ENCODE measurements at places on chromosomes 7 and 10. TPM values are rescaled to one million over a fixed set of nuclear protein-coding genes. Genes with fewer than 3 reads are reported as not detected.

Gene PRR15
- 76.1 TPM for total RNA-seq

Gene FKBP6
- not detected for total RNA-seq

Gene GRM8
- 0.24 TPM for total RNA-seq

Gene SPDYE5
- not detected for total RNA-seq

DNA sequence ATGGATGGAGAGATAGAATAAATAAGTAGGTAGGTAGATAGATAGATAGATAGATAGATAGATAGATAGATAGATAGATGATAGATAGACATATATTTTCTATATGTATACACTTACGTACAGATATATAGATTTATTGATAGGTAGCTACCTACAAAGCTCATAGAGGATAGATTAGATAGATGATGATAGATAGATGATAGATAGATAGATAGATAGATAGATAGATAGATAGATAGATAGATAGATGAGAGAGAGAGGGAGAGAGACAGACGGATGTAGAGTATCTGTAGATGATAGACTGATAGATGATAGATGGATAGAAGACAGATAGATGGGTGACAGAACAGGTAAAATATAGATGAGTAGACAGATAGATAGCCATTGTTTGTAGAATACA is 191.3 kb upstream of the PFKP start:
- H3K36me3 ChIP-seq: no peaks in the 10 kb centered on the region
- no peak overlapping the region for H3K4me3 ChIP-seq
- H3K4me1 ChIP-seq: no peaks in the 10 kb centered on the region

GRCh38 chr7:111029574-111030251 is 61.2 kb upstream of the LRRN3 start:
- no peaks in the 10 kb centered on the region for H3K27me3 ChIP-seq
- no peaks in the 10 kb centered on the region for H3K4me1 ChIP-seq
- no peak overlapping the region for H3K4me3 ChIP-seq
- DNase-seq: no peak
- H3K36me3 ChIP-seq: no peaks in the 10 kb centered on the region
- no peak overlapping the region for H3K27ac ChIP-seq

- H3K4me3 ChIP-seq: no peak overlapping the region
- H3K27ac ChIP-seq: no peak overlapping the region
- no peak for DNase-seq
- peaks cover 10% of the 10 kb centered on the region for H3K36me3 ChIP-seq
- H3K4me1 ChIP-seq: no peaks in the 10 kb centered on the region
Observed at GRCh38 chr10:58796242-58796641, 283.6 kb downstream of the BICC1 start.

DNA sequence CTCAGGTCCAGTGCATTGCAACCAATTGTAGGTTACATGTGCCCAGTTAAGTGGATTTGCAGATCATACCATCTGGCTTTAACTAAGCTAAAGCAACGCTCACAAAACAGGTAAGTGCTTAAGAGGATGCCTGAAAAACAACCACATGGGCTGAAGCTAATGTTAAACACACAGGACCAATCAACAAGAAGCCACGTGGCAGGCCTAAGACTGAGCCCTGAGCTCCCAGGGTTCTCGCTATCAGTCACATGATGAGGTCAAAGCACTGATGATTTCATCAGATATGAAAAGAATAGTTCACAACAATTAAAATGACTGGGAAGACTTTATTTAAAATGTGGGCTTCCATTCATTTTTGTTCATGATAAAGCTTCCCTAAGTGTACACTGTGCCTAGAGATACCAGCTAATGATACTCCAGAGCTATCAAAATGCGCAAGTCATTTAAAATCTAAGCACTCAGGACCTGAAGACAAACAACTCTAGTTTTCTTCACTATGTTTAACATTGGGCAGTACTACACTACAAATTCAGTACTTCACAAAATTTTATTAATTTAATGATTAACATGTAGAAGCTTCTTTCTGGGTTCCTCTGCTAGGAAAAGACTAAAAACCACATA is 90.6 kb downstream of the PIP4K2A start:
- no peaks in the 10 kb centered on the region for H3K36me3 ChIP-seq
- no peak overlapping the region for H3K27ac ChIP-seq
- no peaks in the 10 kb centered on the region for H3K27me3 ChIP-seq
- H3K4me3 ChIP-seq: no peak overlapping the region
- H3K4me1 ChIP-seq: peaks cover 51% of the 10 kb centered on the region
